ENCODE measurements at places on chromosomes 4 and X.

DNA sequence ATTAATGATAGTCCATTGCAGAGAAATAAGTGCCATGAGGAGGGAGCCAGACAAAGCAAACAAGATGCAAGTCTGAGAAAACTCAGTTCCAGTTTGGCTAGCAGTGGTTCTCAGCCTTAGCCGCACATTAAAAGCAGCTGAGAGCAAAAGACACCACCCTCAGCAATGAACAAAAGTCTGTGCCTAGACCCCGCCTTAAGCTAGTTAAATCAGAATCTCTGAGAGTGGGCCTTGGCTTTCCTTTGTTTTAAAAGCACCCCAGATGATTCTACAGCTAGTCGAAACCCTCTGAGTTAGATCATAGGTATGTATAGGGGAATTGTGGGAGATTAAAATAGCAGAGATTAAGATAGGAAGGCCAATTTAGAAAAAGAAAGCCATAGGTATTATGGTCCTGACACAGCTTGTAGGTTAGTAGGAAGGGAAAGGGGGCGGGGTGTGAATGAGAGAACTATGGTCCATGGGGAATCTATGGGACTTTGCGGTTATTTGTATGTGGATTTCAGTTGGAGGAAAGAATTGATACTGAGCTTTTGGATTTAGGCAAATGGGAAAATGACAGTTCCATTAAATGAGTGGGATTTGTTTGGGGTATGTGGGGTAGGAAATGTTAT lies 12.0 kb downstream of the SPRY1 start:
- no peak for DNase-seq

DNA sequence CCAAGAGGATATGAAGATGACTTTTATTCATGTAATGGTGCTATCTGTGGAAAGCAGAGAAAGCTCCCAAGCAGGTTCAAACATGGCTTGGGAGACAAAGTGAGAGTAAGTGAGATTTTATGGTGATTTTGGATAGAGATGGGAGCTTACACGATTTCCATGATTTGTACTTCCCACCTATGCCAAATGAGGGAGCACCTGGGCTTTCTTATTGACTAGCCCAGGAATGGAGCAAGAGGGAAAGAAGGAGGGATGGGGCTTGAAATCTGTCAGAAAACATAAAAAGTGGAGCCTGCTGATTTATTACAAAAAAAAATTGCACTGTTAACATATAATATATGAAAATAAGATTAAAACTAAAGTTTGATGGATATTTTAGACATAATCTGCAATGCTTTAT lies 703.5 kb upstream of the PABPC4L start:
- DNase-seq = no peak

DNA sequence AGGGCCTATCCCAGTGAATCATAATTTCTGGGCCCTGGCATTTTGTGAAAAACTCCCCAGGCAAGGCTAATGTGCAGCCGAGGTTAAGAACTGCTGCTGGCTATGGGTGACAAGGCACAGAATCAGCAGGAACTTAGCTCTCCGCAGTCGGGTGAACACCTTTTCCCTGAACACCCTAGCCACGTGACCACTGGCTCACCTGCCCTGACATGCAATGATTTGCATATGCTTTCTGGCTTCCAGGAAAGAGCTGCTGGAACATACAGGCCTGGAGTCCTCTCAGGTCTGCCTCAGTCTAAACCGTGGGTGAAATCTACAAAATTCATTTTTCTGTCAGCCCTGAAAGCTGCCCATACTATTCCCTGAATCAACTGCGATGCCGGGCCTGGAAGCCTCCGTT lies 56.6 kb downstream of the ZNF827 start:
- DNase-seq = no peak

- DNase-seq = no peak
Measured at GRCh38 chrX:135973025-135973547, 702 bp downstream of the MMGT1 start.

DNA sequence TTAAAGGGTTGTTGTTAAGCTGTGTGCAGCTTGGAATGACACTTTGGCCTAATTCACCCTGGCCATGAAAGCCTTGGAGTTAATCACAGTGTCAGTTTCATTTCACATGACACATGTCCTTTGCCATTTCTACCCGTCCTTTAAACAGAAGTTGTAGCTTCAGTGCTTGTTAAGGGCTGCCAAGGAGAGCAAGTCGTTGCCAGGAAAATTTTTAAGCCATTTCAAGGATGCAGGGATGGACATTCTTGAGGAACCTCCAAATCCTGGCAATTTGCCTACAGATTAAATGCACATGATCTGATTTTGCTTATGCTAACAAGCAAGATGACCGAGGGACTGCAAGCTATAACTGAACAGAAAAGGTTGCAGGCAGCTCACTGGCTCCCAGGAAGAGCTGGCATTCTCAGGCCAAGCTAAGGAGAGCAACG lies 40.5 kb downstream of the SETD7 start:
- DNase-seq = no peak

GRCh38 chr4:154640999-154641398 lies 28.5 kb upstream of the FGG start:
- no peak for DNase-seq

DNA sequence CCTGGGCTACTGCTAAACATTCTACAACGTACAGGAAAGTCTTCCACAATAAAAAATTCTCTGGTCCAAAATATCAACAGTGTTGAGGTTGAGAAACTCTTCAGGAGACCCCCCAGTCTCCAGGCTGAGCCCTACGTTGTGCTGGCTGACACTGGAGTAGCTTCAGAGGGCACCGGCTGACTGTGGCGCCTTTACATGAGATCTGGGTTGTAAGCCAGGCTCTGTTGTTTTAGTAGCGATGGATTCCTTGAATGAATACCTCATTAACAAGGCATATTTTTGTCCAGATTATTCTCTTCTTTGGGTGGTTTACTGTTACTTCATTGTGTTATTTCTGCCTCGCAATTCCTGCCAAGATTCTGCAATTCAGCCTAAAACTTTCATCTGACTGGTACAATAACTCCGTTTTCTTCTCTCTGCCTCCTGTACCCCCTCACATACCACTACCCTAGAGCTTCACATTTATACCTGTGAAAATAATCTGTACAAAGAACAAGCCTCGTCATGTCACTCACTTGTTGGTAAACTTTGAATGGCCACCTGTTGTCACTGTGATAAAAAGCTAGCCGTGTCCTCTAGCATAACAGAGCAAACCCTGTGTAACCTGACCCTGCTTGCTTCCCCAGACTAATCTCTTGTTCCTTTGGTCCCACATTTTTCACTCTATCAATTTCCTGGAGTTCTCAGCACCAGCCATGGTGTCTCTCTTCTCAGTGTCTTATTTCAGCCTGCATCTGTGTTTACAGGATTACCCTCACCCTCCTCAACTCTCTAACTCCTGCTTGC lies 1476.1 kb upstream of the TENM3 start:
- DNase-seq = peak; percentile 50

DNA sequence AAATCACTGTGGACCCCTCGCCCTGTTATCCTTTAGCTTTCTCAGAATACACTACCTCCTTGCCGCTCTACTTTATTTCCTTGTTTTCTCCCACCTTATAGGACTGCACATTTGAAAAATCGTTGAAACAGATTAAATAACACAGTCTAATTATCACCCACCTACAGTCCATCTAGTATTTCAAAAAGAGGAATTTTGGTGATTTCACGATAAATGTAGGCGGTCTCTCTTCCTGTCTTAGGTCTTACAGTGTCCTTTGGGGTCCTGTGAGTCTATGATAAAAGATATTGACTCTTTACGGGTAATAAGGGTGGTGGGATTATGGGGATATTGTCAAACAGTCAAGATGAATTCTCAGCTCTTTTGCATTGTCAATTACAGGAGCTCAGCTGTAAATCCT lies 2.4 kb upstream of the TBL1X start:
- DNase-seq = no peak

DNA sequence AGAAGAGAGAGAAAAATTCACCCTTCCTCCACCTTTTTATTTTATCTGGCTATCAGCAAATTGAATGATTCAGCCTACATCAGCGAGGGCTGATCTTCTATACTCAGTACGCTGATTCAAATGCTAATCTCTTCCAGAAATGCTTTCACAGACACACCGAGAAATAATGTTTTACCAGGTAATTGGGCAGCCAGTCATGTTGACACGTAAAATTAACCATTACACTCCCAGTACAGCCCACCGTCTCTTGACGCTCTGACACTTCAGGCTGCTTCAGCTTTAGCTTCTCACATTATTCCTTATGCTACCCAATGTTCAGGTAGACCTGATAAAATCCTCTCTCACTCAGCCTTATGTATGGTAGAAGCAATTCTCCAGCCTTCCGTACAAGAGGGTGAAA lies 835.2 kb upstream of the PCDH10 start:
- DNase-seq = no peak

DNA sequence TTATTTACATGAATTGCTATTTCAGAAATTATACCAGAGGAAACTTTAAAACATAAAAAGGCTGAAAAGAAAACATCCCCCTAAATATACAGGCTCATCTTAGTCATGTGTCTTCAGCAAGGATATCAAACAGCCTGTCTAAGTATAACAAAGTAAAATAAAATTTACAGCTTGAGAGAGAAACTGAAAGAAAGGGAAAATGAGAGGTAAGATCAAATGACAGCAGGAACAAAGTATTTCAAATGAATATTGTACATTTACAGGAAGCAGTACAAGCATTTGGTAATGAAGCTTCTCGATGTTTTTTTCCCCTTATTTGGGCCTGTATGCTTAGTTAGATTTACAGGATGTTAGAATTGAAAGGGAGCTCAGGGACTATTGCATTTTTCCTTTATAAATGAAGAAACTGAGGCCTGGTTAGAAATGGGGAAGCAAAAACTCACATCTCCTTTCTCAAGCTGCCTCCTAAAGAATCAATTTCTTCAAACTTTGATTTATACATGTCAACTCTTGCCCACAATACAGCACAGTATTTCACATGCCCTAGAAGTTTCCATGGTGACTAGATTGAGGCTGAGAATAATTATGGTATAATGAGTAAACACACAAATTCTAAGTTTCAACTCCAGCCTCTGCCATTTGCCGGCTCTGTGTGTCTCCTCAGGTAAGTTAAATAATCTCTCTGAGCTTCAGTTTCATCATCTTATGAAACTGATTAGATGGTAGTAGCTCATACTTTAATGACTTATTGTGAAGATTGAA lies 29.3 kb downstream of the DAPP1 start:
- DNase-seq = no peak

- no peak for DNase-seq
Measured at GRCh38 chr4:53044651-53044960, 182.5 kb downstream of the RASL11B start.

DNA sequence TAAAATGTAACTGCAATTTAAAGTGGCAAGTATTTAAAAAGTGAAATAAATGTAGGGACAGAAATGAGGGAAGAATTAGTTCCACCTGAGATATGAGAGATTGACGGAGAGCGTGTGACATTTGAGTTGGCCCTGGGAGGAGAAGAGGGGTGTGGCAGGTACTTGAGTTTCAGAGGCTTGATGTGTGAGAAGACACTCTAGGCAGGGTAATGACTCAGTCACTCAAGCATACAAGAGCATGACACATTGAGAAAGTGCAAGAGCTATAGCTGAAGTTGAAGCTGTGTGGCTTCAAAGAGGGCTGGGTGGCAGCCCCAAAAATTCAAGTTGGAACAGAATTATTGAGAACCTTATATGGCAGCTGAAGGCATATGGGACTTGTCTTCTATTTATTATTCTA lies 420.5 kb downstream of the SLITRK2 start:
- DNase-seq = no peak

All from iPS DF 19.7 (cell line).